ENCODE measurements at places on chromosomes 16 and 17.

- DNase-seq = no peak
These were observed 23.6 kb upstream of the MTSS2 start for GRCh38 chr16:70709457-70709856.

GRCh38 chr17:71780596-71780995 lies 340.2 kb upstream of the SOX9 start:
- no peak for DNase-seq

GRCh38 chr17:37429453-37429852 lies 22.8 kb downstream of the TADA2A start:
- no peak for DNase-seq

- no peak for DNase-seq
These were observed 500 bp downstream of the COX6A2 start for GRCh38 chr16:31427441-31428278.

DNA sequence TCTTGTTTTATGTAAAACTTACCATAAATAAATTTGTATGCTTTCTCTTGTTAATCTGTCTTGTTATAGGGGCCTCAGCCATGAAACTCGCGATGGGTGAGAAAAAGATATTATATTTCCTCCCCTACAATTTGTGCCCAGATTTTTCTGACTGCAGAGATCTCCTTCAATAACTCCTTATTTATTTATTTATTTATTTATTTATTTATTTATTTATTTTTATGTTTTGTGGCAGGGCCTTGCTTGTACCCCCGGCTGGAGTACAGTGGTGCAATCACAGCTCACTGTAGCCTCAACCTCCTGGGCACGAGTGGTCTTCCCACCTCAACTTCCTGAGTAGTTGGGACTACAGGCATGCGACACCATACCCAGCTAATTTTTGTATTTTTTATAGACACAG lies 23.3 kb upstream of the CCL5 start:
- no peak for DNase-seq

DNA sequence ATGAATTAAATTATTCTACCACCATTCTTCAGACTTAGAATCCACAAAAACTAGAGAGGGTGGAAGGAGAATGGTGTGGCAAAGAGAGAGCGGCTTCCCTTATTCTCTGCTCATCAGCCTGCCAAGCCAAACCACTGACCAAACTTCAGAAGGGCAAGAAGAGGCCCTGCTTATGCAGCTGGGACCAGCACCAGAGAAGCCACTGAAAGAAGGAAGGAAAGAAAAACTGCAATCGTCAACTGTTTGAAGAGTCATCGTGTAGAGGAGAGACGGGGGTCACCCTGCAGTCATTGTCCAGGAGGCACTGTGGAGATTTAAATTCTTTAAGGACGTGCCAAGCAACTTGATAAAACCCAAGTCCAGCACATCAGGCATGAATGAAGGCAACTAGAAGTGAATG lies 15.6 kb downstream of the PMP22 start:
- no peak for DNase-seq

GRCh38 chr17:72528683-72529082 lies 407.9 kb downstream of the SOX9 start:
- no peak for DNase-seq

GRCh38 chr17:4522661-4523060 lies 24.0 kb downstream of the SPNS2 start:
- no peak for DNase-seq

DNA sequence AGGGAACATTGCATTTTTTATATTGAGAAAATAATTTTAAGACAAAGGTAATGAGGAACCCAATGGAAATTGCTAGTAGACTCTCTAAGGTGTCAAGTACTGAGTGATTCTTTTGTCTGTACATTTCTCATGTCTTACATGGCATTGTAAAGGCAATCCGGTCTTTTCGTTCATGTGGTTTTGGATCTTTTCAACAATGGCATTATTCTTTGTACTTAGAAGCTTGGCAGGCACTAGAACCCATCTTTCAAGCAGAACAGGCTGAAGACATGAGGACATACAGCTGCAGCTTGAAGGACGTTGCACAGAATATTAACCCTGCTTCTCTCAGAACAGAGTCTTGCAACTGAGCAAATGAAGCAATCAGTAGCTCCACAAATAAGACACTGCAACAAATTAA lies 231.5 kb upstream of the ZFHX3 start:
- no peak for DNase-seq

DNA sequence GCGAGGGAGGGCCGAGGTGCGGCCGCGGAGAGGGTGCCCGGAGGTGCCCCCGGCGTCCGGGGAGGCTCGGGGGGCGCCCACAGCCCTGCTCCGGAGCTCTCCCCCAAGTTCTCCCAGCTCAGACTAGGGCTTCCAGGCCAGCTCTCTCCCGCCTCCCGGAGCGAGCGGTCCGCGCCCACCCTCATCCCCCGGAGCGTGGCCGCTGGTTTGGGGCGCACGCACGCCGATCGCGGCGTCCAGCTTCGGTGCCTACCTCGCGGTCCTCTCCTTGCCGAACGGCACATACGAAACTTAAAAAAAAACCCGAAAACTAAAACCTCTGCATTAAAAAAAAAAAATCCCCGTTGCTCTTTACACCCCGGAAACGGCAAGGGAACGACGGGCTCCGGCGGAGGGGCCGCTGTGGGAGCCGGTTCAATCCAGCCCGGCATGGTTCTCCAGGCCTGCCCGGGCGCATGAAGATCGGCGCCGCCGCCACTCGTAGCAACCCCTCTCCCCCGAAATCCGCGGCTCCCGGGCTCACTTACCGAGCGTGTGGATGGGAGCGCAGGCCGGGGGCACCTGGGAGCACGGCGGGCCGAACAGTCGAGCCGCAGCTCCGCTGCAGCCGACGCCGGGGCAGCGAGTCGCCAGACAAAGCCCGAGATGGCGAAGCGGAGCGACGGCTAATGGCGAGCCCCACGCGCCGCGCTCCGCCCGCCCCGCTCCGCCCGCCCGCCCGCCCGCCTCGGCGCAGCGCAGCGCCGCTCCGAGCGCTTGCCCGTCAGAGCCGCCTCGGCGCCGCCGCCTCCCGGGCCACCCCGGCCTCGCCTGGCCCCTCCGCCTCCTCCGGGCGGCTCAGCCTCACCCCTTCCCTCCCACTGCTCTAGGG lies 973 bp upstream of the UBTF start:
- DNase-seq = no peak

- DNase-seq = no peak
These were observed 7.7 kb downstream of the NDUFAF8 start for GRCh38 chr17:81246679-81247338.

DNA sequence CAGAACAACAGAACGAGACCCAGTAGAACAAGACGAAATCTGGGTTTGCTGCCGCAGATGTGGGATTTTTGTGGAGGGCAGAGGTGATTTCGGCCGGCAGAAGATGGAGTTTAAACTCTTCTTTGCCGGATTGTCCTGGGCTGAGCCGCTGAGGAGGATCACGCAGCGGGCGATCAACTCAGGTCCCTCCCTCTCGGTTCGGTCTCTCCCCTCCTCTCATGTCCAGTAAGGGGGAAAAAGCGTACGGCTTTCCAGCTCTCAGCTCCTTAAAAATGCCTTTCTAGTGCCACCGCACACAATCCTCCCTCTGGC lies 2.5 kb downstream of the PHF12 start:
- no peak for DNase-seq

DNA sequence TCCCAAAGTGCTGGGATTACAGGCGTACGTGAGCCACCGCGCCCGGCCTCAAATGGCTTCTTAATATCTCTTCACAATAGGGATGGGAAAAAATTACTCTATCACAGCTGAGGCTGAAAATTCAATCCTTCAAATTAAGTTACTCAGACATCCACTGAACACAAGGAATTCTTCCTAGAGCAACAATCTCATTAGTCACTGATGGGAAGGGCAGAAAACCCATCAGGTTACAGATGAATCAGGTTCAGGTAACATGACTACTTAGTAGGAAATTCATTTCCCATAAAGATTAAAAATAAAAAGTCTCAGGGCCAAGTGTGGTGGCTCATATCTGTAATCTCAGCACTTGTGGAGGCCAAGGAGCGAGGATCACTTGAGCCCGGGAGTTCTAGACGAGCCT lies 42.5 kb upstream of the ABR start:
- DNase-seq = peak; percentile 56

GRCh38 chr16:4612977-4613635 lies 1.6 kb downstream of the UBALD1 start:
- DNase-seq = no peak

GRCh38 chr17:67095803-67096202 lies 51.4 kb downstream of the CACNG1 start:
- peak; percentile 2 for DNase-seq

DNA sequence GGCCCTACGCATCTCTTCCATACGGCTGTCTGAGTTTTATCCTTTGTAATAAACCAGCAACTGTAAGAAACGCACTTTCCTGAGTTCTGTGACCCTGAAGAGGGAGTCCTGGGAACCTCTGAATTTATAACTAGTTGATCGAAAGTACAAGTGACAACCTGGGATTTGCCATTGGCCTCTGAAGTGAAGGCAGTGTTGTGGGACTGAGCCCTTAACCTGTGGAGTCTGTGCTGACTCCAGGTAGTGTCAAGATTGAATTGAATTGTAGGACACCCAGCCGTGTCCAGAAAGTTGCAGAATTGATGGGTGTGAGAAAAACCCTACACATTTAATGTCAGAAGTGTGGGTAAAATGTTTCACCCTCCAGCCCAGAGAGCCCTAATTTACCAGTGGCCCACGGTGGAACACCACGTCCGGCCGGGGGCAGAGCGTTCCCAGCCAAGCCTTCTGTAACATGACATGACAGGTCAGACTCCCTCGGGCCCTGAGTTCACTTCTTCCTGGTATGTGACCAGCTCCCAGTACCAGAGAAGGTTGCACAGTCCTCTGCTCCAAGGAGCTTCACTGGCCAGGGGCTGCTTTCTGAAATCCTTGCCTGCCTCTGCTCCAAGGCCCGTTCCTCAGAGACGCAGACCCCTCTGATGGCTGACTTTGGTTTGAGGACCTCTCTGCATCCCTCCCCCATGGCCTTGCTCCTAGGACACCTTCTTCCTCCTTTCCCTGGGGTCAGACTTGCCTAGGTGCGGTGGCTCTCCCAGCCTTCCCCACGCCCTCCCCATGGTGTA lies 1.5 kb downstream of the GAA start:
- DNase-seq = no peak

DNA sequence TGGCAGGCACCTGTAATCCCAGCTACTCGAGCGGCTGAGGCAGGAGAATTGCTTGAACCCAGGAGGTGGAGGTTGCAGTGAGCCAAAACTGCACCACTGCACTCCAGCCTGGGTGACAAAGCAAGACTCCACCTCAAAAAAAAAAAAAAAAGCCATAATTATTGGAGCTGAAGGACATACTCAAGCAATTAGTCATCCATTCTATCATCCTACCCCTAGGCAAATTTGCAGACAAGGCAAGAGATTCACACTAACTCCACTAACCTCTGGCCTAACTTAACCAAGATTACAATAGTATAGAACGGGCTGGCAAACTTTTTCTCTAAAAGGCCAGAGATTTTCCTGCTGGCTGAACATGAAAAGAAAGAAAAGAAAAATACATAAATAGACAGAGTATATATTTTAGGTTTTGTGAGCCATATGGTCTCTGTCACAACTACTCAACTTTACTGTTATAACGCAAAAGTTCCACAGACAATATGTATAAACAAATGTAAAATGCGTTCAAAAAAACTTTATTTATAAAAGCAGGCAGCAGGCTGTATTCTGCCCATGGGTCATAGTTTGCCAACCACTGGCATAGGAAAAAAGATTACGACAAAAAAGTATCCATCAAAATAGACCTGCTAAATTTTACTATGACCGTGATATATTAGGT lies 29.7 kb downstream of the BRIP1 start:
- peak; percentile 50 for DNase-seq

GRCh38 chr17:73877962-73878361 lies 233.7 kb upstream of the SDK2 start:
- no peak for DNase-seq

DNA sequence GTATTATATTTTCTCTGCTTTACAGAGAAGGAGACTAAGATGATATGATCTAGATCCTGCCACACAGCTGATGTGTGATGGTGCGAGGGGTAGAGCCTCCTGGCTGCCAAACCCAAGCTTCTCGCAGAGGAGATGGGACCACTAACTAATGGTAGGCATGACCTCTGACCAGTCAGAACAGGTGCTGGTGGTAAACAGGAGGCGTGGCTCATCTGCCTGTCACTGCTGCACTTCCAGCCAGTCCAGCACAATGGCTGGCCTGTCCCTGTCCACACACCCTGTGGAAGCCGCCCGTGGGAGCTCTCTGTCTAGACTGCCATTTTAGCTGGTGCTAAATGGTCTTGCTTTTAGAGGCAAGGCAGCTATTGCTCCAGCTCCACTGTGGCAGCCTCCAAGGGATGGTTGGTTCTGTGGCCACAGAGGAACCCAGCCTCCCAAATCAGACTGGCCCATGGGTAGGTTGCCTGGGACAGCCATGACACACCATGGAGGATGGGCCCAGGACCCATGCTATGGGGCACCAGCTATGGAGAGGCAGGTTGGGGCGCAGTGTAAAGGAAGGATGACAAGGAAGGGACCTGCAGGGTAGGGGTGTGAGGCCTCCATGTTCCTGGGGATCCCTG lies 86.7 kb downstream of the KSR1 start:
- DNase-seq = no peak

GRCh38 chr17:83006515-83007455 lies 72.6 kb upstream of the METRNL start:
- DNase-seq = no peak

GRCh38 chr16:77789085-77790008 lies 983 bp downstream of the VAT1L start:
- no peak for DNase-seq

DNA sequence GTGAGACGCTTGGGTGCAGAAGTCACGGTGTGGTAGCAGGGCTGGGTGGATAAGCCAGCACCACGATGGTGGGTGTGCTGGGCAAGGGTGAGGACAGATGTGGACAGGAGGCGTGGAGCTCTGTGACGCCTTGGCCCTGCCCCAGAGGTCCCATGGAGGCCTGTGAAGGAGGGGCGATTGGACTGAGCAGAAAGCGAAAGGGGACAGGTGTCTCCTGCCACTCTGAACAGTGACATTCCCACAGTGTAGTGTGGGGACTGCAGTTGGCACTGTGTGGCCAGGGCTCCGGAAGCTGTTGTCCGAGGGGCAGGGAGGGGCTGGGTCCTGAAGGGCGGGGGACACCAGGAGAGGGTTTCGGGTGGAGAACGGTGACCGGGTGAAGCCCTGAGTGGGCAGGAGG lies 7.3 kb downstream of the TBC1D24 start:
- no peak for DNase-seq

DNA sequence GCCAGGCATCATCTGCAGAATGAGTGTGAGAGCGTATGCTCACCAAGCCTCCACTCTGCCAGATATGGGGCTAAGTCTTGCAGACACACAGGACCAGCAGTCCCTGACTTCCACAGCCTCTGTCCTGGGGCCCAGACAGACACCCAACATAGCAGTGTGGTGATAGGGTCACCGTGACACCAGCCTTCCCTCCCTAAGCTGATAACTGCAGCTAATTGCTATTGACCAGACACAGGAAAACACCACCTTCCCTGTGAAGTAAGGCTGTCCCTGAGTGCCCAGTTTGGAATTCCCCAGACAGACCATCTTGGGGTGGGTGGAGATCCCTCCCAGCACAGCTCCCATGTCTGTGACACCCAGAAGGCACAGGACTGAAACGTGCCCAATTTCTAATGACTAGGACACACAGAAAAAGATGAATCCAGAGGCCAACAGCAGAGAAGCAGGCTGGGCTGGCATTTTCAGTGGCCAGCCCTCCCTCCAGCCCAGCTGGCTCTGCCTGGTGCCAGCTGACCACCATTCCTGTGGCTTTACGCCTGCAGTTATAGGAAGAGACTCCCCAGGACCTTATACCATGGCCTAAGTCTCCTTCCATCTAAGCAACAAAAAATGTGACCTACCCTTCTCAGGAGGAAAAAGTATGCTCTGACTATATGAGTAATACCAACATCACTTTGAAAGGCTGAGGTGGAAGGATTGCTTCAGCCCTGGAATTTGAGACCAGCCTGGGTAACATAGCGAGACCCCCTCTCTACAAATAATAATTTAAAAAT lies 30.3 kb downstream of the ATPAF2 start:
- DNase-seq = no peak

Measured in kidney epithelial cell (primary cell).